Stimulated activated CD8-positive, alpha-beta memory T cell treated with anti-CD3 and anti-CD28 coated beads, Interleukin-4, amount 100 ng/mL, for 4 hours (primary cell): ENCODE measurements at places on chromosomes 3 and 15.

DNA sequence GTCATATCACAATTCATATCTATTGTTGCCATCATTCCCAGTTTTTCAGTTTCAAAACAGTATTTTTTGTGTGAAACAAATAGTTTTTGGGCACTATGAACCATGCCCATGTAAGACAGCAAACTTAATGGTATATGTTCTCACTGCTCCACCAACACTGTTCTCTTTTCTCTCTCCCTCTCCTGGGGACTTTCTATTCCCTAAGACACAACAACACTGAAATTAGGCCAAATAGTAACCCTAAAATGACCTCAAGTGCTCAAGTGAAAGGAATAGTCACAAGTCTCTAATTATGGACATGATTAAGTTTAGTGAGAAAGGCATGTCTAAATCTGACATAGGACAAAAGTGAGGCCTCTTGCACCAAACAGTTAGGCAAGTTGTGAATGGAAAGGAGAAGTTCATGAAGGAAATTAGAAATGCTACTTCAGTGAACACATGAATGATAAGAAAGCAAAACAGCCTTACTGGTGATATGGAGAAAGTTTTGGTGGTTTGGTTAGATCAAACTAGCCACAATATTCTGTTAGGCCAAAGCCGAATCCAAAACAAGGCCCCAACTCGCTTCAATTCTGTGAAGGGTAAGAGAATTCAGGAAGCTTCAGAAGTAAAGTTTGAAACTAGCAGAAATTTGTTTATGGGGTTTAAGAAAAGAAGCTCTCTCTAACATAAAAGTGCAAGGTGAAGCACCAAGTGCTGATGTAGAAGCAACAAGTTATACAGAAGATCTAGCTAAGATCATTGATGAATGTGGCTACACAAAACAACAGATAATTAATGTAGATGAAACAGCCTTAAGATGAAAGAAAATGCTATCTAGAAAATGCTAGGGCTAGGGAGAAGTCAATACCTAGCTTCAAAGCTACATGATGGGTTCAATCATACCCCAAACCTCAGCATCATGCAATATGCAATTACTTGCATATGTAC is 104.2 kb downstream of the CBLB start:
- no peak for DNase-seq

GRCh38 chr3:6526321-6526720 is 334.6 kb upstream of the GRM7 start:
- no peak for DNase-seq

GRCh38 chr3:161212906-161213305 is 8.2 kb upstream of the NMD3 start:
- DNase-seq, result no peak

GRCh38 chr3:69411346-69411745 is 25.5 kb upstream of the FRMD4B start:
- DNase-seq, result no peak

- DNase-seq, result no peak
These were observed 69.2 kb upstream of the MFGE8 start for GRCh38 chr15:88982304-88982945.

- no peak for DNase-seq
These were observed 35.5 kb downstream of the BNC1 start for GRCh38 chr15:83249030-83249343.

GRCh38 chr3:164332831-164333802 is 745.2 kb downstream of the SI start:
- DNase-seq, result no peak

- DNase-seq, result no peak
These were observed 202.2 kb downstream of the OPA1 start for GRCh38 chr3:193795062-193795690.

GRCh38 chr15:81531109-81531592 is 157.1 kb upstream of the TMC3 start:
- no peak for DNase-seq

- DNase-seq, result no peak
These were observed 14.1 kb upstream of the MYH15 start for GRCh38 chr3:108524537-108524936.

DNA sequence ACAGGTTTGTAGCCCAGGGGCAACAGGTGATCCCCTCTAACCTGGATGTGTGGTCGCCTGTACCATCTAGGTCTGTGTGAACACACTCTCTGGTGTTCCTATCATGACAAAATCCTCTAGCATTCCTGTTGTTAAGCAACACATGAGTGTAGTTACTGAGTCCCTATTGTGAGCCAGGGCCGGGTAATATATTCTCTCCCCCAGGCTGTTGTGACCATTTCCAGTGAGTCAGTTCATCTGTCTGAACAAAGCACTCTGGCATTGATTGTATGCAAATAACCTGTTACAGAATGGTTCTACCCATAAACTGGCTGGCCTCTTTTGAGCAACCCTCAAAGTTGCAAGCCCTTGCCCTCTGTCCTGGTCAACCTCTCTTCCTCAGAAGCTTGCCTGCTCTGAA is 2.6 kb upstream of the FLNB start:
- no peak for DNase-seq

GRCh38 chr3:14227856-14228255 is 49.2 kb downstream of the LSM3 start:
- DNase-seq, result no peak

DNA sequence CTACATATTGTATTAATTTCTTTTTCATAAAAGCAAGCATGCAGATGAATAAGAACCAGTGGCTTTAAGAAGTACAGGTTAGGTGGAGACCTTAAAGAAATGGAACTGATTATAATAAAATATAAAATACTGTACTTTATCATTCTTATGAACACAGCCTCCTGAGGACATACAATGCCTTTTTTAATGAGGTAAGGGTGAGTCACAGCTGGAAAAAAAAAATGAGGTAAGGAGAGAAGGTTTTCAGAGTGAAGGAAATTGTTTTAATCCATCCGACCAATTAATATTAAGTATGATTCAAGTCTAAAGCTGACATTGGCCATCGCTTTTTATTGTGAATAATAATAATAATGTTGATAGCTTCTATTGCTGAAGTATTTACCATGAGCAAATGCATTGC is 170.3 kb upstream of the SOX2 start:
- no peak for DNase-seq

DNA sequence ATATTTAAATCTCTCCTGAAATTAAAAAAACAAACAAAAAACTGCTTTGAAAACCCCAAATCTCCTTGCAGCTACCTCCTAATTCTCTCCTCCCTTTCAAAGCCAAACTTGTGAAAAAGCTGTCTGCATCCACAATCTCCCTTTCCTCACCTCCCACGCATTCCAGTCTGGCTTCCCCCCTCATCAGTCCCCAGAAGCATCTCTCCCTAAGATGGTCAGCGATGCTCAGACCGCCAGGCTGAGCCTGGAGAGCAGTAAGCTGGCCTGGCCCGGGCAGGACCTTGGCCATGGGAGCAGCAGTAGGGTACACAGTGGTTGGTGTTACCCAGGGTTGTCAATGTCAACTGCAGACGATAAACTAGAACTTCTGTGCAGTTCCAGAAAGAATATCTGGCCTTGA is 32.9 kb upstream of the BLM start:
- no peak for DNase-seq

DNA sequence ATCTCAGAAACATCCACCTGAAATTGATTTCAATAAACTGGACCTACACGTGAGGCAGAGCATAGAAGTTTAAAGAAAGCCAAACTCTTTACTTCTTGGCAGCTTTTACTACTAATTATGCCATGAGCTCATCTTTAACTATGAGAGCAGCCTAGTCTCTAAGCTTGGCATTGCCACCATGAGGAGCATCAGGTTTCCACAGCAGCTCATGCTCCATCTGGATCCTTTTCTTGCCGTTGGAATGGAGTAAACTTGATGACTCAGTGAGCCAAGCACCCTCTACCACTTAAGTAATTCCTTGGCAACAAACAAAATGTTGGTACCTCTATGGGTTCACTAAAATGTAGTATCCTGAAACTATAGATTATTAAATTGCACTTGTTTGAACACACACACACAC is 583.2 kb downstream of the EPHA3 start:
- DNase-seq, result no peak

DNA sequence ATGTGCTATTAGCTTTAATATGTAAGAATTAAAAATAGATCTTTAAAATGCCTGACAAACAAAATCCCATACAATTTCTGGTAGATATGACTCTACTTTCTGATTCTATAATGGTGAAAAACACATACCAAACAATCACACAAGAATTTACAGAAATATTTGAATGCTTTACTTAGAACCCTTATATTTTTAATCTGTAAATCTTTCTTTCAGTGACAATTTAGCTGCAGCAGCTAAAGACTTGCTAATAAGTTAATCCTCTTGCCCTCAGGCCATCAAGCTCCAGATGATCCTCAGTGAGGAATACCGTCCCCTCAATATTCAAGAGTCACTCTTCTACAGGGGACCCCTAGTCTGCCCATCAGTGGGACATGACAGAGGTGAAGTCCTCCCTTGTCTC is 55.6 kb downstream of the C3orf80 start:
- no peak for DNase-seq

DNA sequence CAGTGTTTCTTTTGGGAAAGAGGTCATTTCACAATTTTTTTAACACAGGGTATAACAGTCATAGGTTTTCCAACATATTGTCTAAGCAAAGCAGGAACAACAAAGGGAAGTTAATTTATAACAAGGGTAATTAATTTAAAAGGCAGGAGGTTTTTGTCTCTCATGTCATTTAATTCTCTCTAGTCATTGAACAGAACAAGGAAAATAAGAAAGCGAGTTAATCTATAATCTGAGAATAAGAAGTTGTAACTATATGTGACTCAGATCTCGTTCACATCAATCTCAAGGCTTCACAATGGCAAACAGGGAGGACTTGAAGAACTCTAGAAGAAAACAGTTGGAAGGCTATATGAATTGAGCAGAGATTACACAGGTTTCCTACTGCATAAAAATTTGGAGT is 579.8 kb upstream of the CCDC54 start:
- DNase-seq, result no peak

DNA sequence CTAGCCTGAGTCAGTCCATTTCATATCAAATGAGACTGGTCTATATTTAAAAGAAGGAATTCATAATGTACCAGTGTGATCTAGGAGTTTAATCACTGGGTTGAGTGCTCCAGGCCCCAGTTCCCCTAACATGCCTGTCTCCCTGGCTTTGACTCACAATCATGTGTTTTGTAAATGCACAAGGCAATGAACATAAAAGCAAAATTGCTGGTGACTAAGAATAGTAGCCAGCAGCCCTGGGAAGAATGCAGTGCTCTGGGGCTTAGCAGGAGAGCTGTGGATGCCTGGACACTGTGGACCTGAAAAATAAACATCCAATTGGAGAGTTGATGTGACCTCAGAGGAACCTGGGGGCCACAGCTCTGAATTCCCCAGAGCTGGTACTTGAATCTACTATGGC is 50.3 kb downstream of the SYNPR start:
- no peak for DNase-seq

GRCh38 chr3:52683611-52684010 is 2.1 kb downstream of the PBRM1 start:
- no peak for DNase-seq

- DNase-seq, result peak; percentile 76
These were observed at the start of gene MBNL1 for GRCh38 chr3:152268555-152269055. Gene MBNL1, plus strand, starts transcription at chr3:152268929. Its CDS starts 31,265 bp downstream, at chr3:152300194.

- no peak for DNase-seq
These were observed 27.3 kb upstream of the PARL start for GRCh38 chr3:183911763-183912506.

GRCh38 chr3:130316169-130316568 is 29.3 kb upstream of the COL6A5 start:
- DNase-seq, result no peak

DNA sequence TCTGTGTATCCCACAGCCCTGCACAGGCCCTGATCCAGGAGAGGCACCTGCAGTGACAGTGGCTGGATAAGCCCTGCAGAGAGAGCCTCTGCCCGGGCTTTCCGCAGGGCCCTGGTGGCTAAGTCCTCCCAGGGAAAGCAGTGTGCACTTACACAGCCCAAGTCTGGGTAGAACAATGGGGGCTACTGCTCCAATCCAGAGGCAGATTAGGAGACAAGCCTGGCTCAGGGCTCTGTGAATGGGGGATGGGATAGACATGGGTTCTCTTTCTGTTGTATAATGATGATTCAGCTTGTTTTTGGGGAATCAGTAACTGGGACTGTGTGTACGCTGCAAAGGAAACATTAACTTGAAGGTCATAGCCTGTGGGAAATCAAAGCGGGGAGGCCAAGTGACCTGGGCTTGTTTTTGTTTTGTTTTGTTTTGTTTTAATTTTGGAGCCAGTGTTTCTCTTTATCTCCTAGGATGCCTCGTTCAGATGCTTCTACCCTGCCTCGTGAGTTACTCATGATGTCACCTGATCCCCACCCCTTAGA is 4.1 kb upstream of the ALDH1L1 start:
- DNase-seq, result no peak

- no peak for DNase-seq
These were observed 72.7 kb upstream of the LRTM1 start for GRCh38 chr3:55000546-55000945.

DNA sequence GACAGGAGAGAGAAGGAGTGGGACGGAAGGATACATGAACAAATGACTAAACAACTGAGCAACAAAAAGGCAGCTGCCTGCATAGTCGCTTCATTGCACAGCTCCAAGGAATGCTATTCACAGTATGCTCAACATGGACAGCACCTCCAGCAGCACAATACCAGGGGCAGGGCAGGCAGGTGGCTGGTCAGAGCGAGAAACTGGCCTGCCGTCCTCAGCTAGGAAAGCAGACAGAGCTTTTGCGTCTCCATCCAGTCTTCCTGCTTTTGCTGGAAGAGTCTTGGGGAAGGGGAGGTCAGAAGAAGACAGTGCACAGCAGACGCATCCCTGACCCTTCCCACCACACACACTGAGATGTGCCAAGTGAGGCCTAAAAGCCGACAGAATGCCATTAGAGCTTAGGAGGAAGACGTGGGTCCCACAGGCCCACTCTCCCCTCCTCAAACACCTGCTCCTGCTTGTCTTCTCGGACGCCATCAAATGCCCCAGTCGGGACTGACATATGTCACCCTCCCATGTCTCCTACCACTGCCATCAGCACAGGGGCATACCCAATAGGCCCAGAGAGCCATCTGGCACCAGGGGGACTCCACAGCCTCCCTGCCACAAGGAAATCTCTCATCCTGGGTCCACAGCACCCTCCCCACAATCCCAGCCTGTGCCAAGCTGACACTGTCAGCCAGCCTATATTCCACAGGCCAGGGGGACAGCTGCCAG is 3.9 kb downstream of the RAB6B start:
- no peak for DNase-seq

- DNase-seq, result no peak
These were observed 19.5 kb upstream of the HRH1 start for GRCh38 chr3:11134794-11135193.

- DNase-seq, result no peak
These were observed 145.1 kb downstream of the MAGI1 start for GRCh38 chr3:65893631-65894030.
